Umbilical cord (tissue), 2 donors: ENCODE measurements at places on chromosomes 2 and 18.
A peak's percentile ranks its signal among the peaks of the same experiment; 100 is the strongest.

DNA sequence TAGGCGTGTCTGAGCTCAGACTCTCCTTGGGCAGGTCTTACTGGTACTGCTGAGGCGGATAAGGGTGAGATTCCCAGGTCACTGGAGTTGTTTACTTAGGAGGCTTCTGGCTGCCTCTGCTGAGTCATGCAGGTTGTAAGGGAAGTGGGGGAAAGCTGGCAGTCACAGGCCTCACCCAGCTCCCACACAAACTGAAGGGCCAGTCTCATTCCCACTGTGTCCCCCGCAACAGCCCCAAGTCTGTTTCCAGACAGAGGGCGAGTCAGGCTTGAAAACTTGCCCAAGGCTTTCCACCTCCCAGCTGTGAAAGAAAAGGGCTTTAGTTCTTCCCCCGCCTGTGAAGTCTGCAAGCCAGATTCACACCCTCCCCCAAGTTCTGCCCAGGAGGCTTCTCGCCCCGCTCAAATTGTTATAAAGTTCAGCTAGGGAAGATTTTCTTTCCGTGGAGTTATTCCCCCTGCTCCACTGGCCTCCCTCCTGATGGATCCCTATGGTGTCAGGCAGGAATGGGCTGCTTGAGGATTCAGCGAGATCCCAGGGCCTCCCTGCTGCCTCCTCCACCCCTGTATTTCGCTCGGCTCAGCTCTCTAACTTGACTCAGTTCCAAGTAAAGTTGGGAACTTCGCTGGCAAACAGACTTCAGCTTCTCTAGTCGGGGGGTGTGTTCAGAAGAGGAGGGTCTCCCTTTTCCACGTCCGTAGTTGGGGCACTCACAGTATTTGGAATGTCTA, 248.6 kb downstream of the NR4A2 start:
- no peak for DNase-seq

GRCh38 chr2:170823088-170823897, 6.6 kb downstream of the GAD1 start:
- no peak for DNase-seq

GRCh38 chr2:5140347-5140746, 551.8 kb upstream of the SOX11 start:
- no peak for DNase-seq

- DNase-seq, result no peak
Measured at GRCh38 chr2:149420053-149420963, 89.9 kb downstream of the LYPD6 start.

DNA sequence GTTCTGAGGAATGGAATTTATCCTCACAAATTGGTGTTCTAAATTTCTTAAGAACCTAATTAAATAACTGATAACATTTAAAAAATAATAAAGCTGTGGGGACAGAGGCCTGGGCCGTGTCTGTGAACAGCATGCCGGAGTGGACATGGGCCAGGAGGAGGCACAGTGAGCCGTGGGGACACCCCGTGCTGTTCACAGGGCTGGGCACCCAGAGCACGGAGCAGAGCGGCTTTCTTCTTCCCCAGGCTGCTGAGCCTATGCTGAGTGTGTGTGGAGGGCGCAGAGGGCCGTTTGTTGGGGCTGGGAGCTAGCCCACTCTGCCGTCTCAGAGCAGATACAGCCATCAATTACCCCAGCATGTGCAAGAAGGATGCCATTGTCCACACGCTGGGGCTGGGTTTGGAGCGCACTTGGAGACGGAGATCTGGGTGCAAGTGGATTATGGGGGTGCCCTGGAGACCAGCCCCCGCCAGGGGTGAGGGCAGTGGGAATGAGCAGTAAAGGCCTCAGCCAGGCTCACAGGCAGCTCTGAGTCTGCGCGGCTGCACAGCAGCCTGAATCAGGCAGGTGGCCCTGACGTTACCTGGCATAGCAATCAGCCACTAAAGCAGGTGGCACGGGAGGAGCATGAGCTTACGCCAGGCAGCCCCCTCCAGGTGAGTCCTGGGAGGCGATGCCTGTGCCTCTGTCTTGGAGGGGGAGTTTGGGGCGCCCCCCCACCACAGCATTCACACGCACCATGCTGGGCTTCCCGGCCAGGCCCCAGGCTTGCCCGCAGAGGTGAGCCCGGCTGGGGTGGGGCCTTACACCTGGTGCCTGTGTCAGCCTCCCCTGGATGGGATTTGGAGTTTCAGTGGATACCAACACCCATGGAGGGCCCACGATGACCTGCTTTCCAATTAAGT, 52.1 kb upstream of the SLC66A3 start:
- DNase-seq, result no peak

GRCh38 chr18:46264255-46264654, 160.1 kb downstream of the HAUS1 start:
- DNase-seq, result no peak

- DNase-seq, result no peak
Measured at GRCh38 chr2:105790461-105791149, 45.9 kb downstream of the NCK2 start.

GRCh38 chr2:240960309-240960970, 38.0 kb upstream of the SNED1 start:
- DNase-seq, result peak; percentile 88
